CD4-positive, alpha-beta T cell (primary cell): ENCODE measurements at places on chromosomes 3 and 15. TPM values are rescaled to one million over a fixed set of nuclear protein-coding genes. Genes with fewer than 3 reads are reported as not detected.
A peak's percentile ranks its signal among the peaks of the same experiment; 100 is the strongest.

DNA sequence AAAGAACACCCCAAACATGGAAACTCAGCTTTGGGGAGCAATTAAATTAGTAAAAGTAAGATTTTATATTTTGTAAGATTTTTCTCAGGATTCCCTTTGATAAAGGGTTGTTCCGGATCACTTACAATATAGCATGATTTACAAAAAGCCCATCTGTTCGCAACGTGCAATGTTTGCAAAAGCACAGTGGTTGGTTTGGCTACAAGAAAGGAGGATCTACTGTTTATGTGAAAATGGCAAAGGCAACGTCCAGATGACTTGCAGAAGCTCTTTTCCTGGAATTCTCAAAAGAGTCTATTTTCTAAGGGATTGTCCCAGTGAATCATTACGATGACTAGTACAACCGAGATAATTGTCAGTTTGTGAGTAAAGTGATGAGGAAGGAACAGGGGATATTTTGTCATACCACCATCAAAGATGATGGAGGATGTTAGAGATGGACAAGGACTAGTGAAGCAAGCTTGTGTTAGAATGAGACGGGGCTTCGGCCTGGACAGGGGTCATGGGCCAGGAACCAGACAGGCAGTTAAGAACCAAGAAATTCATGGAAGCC, 71.6 kb downstream of the CRYGS start:
- H3K4me1 ChIP-seq = no peaks in the 10 kb centered on the region
- DNase-seq = no peak
- no peaks in the 10 kb centered on the region for H3K27me3 ChIP-seq
- H3K4me3 ChIP-seq = no peak overlapping the region
- H3K27ac ChIP-seq = no peak overlapping the region

Gene FRMD5
- total RNA-seq = not detected

GRCh38 chr3:131314318-131314717, 67.3 kb upstream of the NUDT16 start:
- no peak overlapping the region for H3K4me3 ChIP-seq
- no peaks in the 10 kb centered on the region for H3K27me3 ChIP-seq
- H3K36me3 ChIP-seq = no peaks in the 10 kb centered on the region
- DNase-seq = no peak
- no peaks in the 10 kb centered on the region for H3K4me1 ChIP-seq

DNA sequence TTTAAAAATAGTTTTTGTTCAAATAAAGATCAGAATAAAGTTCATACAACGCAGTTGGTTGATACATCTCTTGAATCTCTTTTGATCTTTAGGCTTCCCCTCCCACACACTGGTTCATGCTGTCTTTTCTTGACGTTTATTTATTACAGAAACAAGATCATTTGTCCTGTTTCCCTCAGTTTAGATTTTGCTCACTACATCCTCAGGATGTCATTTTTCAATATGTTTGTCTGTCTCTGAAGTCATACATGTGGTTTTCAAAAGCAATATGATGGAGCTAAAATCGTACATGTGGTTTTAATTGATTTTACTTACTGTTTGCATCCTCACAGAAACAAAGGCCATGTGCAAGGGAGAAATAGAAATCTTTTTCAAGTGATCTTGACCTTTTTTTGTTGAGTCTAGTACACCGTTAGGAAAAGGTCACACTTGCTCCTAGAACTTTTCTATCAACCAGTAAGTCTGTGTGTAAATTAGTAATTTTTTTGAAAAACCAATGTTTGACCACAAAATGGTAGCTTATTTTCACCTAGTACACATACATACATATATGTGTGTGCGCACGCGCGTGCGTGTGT, 63.7 kb upstream of the SENP5 start:
- H3K4me3 ChIP-seq = no peak overlapping the region
- H3K27ac ChIP-seq = peak overlapping the region; percentile 4
- H3K36me3 ChIP-seq = peaks cover 59% of the 10 kb centered on the region
- DNase-seq = no peak
- no peaks in the 10 kb centered on the region for H3K4me1 ChIP-seq
- H3K27me3 ChIP-seq = no peaks in the 10 kb centered on the region

- peaks cover 3% of the 10 kb centered on the region for H3K36me3 ChIP-seq
- H3K27ac ChIP-seq = peak overlapping the region; percentile 1
- peak; percentile 36 for DNase-seq
- no peaks in the 10 kb centered on the region for H3K27me3 ChIP-seq
Measured at GRCh38 chr3:32961189-32961715, 9.8 kb downstream of the CCR4 start.

DNA sequence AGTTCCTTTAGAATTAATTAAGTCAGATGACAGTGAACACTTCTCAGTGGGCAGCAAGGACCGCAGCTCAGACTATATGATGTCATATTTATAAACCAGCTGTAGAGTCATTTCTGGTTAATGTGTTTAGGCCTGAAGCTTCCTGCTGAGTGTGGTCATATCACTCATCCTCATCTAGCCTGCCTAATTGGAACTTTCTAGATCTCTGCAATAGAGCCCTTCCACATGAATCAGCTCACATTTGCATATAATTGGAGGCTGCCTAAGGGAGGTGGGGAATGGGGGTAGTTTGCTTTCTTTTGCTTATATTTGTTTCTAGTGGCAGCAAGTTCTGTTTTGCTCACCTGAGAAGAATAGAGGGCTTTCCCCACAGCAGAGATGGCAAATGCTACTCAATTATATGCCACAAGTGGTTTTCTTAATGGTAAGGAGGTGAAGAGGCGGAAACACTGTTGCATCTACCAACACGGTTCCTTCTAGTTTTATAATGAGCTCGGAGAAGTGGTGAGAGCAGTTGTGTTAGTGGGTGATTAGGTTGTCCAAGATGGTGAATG, 148.1 kb downstream of the KLHL25 start:
- peaks cover 40% of the 10 kb centered on the region for H3K4me1 ChIP-seq
- peaks cover 35% of the 10 kb centered on the region for H3K36me3 ChIP-seq

GRCh38 chr3:10933805-10934481, 58.6 kb upstream of the SLC6A1 start:
- no peak overlapping the region for H3K4me3 ChIP-seq
- H3K27me3 ChIP-seq = no peaks in the 10 kb centered on the region
- H3K4me1 ChIP-seq = no peaks in the 10 kb centered on the region
- H3K27ac ChIP-seq = no peak overlapping the region
- no peak for DNase-seq
- H3K36me3 ChIP-seq = no peaks in the 10 kb centered on the region

Gene C3orf85
- not detected for total RNA-seq

GRCh38 chr15:69491038-69491505, 38.5 kb downstream of the RPLP1 start:
- H3K27ac ChIP-seq = no peak overlapping the region
- no peaks in the 10 kb centered on the region for H3K4me1 ChIP-seq
- DNase-seq = no peak
- H3K27me3 ChIP-seq = no peaks in the 10 kb centered on the region

DNA sequence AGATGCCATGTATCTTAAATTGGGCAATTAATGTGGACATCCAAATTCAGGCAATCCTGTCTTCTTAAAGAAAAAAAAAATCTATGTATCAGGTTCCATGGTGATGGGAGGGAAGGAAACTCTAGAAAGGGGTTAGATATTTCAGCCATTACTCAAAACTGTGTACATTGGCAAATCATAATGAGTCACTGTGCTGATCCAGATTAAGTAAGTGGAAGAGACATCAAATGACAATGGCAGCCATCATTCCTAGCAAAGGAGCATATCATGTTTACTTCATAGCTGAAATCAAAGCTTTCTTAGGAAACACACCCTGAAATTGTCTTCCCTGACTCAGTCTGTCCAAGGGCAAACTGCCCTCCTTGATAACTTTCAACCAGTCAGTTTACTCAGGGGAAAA, 713.3 kb upstream of the GBE1 start:
- DNase-seq = no peak
- H3K27me3 ChIP-seq = no peaks in the 10 kb centered on the region
- no peaks in the 10 kb centered on the region for H3K4me1 ChIP-seq

Gene PPM1L
- 3.0 TPM for total RNA-seq

Gene SLC30A4
- total RNA-seq = 2.3 TPM

- H3K27me3 ChIP-seq = peaks cover 16% of the 10 kb centered on the region
- DNase-seq = no peak
- H3K27ac ChIP-seq = no peak overlapping the region
- H3K4me3 ChIP-seq = no peak overlapping the region
- H3K36me3 ChIP-seq = no peaks in the 10 kb centered on the region
Measured at GRCh38 chr3:136022529-136023263, 57.2 kb downstream of the PPP2R3A start.

Gene GALNT15
- total RNA-seq = not detected
